IPS DF 6.9 (cell line): ENCODE measurements at places on chromosomes 7 and 10.

DNA sequence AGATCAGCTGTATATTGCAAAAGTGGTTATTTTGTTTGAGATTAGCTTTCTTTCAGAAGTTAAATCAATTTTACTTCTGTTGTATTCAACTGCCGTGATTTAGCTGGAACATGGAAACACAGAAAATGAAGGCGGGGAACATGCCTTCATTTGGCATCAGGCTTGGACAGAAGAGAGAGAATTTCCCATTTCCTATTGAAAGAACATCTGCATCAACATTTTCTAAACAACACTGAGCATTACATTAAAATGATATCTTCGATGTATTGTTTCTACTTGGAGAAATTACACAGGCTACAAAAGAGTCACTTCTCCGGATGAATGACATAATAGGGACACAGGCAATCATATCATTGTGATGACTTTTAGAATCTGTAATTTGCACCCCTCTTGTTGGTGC lies 46.6 kb upstream of the KLF6 start:
- H3K27ac ChIP-seq = no peak overlapping the region
- H3K36me3 ChIP-seq = no peaks in the 10 kb centered on the region
- no peaks in the 10 kb centered on the region for H3K27me3 ChIP-seq
- H3K4me3 ChIP-seq = no peak overlapping the region

- no peak overlapping the region for H3K27ac ChIP-seq
- no peaks in the 10 kb centered on the region for H3K36me3 ChIP-seq
- H3K4me1 ChIP-seq = no peaks in the 10 kb centered on the region; the same call in 1 of the 2 replicates
- DNase-seq = no peak
- no peak overlapping the region for H3K4me3 ChIP-seq
- H3K27me3 ChIP-seq = no peaks in the 10 kb centered on the region
Observed at GRCh38 chr10:66717231-66717981, 208.4 kb upstream of the LRRTM3 start.

DNA sequence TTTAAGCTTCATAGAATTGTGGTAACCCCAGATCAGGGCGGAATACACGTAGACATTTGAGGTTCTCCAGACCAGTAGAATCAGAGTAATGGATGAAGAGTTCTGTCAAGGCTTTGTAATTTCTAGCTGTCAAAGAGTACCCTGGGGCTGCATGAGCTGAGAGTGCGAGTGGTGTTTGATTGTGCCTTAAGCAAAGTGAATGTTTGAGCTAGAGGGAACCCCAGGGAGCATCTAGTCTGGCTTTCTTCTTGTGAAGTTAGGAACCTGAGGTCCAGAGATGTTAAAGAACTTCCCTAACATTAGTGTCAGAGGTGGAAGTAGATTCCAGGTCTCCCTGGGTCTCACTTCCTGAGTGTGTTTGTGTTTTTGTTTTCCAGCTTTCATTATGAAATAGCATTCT lies 212.3 kb upstream of the FZD1 start:
- no peaks in the 10 kb centered on the region for H3K4me1 ChIP-seq
- no peak overlapping the region for H3K27ac ChIP-seq
- peaks cover 12% of the 10 kb centered on the region; the same call in 1 of the 2 replicates for H3K27me3 ChIP-seq
- DNase-seq = no peak

- no peak overlapping the region for H3K4me3 ChIP-seq
- H3K4me1 ChIP-seq = 0 out of 2 replicates have a peak, but pooled peaks cover 2% of the 10 kb centered on the region
Observed at GRCh38 chr10:97066877-97067555, 118.7 kb downstream of the SLIT1 start.

DNA sequence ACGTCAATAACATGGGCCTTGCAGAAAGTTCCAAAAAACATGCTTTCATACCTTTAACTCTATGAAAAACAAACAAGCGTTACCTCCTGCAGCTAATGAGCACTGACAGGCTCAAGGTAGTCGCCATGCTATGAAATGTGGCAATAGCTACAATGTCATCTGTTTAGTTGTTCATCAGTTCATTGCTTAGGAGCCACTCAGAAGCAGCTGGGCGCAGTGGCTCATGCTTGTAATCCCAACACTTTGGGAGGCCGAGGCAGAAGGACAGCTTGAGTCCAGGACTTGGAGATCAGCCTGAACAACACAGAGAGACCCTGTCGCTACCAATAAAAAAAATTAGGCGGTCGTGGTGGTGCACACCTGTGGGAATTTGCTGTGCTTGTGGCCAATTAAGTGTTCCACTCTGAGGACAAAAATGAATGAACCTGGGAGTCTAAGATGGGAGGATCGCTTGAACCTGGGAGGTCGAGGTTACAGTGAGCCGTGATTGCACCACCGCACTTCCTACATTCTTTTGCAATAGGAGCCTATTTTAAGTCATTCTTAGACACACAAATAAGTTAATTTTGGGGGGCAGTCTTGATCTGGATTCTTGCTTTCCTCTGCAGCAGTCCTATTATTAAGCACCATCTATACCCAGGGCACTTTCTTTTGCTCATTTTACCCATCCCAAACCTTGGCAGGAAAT lies 276.2 kb upstream of the KLF14 start:
- no peak for DNase-seq
- peaks cover 4% of the 10 kb centered on the region; the same call in 1 of the 2 replicates for H3K4me1 ChIP-seq
- no peaks in the 10 kb centered on the region for H3K36me3 ChIP-seq
- H3K27ac ChIP-seq = no peak overlapping the region
- no peaks in the 10 kb centered on the region for H3K27me3 ChIP-seq

DNA sequence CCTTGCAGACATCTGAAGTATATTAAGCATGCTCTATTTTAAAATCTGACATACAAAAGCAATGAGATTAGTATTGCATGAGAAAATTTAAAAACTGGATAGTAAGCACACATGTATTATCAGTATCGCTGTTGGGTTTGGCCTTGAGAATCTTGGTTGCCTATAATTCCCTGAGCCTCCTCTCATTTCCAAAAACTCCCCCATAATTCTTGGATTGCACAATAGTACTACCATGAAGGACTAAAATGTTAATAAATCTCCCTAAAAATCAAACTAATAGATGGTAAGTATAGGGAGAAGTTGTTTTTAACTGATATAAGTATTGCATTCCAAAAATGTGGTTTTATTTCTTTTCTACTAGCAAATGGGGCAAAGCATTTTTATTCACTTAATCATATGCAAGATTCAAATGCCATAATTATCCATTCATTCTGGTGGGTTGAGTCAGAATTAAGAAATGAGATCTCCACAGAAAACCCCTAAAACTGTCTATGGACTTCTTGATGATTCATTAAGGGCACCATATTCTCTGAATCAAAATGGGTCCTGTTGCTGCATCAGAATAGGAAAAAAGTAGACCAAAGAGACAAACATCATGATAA lies 10.3 kb upstream of the VIM start:
- no peaks in the 10 kb centered on the region; the same call in 1 of the 2 replicates for H3K4me1 ChIP-seq
- no peak overlapping the region for H3K27ac ChIP-seq
- no peak overlapping the region for H3K4me3 ChIP-seq
- no peaks in the 10 kb centered on the region for H3K27me3 ChIP-seq

DNA sequence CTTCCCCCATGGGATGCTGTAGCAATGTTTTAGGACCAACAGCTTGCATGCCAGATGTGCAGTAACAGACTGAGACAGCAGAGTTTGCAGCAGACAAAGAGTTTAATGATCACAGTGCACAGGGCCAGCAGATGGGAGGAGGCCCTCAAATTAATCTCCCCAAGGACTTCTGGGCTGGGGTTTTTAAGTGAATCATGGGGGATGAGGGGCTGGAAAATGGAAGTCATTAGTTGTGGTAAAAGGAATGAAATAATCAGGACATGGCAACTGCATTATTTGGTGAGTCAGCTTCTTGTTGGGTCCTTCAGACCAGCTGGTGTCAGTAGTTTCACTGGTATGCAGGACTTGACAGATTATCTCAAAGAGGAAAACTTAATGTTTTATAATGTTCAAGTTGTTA lies 12.6 kb upstream of the NRBF2 start:
- no peak for DNase-seq
- H3K36me3 ChIP-seq = no peaks in the 10 kb centered on the region
- H3K27ac ChIP-seq = no peak overlapping the region
- no peak overlapping the region for H3K4me3 ChIP-seq
- no peaks in the 10 kb centered on the region for H3K4me1 ChIP-seq

DNA sequence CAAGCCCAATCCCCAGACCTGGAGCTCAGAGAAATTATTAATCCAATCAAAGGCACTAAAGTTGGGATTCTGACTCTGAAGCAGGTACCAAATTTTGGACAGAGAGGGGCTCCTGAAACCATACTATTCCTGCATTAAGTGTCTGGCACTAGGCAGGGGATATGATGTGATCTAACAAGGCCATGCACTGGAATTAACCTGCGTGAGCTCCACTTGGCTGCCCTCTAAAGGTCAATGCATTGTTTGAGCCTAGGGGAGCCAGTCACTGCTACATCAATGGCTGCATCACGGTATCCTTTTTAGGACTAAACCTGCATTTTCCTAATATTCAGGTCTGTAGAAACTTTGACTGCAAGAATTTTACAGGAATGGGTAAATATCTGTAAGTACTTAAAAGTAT lies 42.1 kb downstream of the ST8SIA6 start:
- no peaks in the 10 kb centered on the region for H3K36me3 ChIP-seq
- H3K4me1 ChIP-seq = no peaks in the 10 kb centered on the region
- DNase-seq = no peak
- no peak overlapping the region for H3K4me3 ChIP-seq

DNA sequence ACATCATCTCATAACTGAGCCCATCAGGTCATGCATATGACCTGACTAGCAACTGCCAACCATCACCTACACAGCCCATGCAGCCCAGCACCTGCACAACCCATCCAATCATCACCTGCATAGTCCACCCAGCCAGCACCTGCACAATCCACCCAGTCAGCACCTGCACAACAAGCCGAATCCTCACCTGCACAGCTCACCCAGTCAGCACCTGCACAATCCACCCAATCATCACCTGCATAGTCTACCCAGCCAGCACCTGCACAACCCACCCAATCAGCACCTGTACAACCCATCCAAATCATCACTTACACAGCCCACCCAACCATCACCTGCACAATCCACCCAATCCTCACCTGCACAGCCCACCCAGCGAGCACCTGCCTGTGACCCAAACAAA lies 33.4 kb upstream of the WDFY4 start:
- DNase-seq = no peak
- H3K4me1 ChIP-seq = no peaks in the 10 kb centered on the region; the same call in 1 of the 2 replicates
- H3K4me3 ChIP-seq = no peak overlapping the region
- H3K27ac ChIP-seq = no peak overlapping the region

GRCh38 chr10:69446650-69447151 lies 4.6 kb upstream of the TSPAN15 start:
- no peak for DNase-seq
- H3K4me3 ChIP-seq = no peak overlapping the region
- H3K27ac ChIP-seq = no peak overlapping the region
- H3K27me3 ChIP-seq = peaks cover 3% of the 10 kb centered on the region; the same call in 1 of the 2 replicates
- peaks cover 3% of the 10 kb centered on the region; the same call in 1 of the 2 replicates for H3K4me1 ChIP-seq

- H3K27me3 ChIP-seq = no peaks in the 10 kb centered on the region
- no peak for DNase-seq
- no peak overlapping the region for H3K27ac ChIP-seq
- no peak overlapping the region for H3K4me3 ChIP-seq
Observed at GRCh38 chr7:64102656-64103400, 57.6 kb downstream of the ZNF727 start.

DNA sequence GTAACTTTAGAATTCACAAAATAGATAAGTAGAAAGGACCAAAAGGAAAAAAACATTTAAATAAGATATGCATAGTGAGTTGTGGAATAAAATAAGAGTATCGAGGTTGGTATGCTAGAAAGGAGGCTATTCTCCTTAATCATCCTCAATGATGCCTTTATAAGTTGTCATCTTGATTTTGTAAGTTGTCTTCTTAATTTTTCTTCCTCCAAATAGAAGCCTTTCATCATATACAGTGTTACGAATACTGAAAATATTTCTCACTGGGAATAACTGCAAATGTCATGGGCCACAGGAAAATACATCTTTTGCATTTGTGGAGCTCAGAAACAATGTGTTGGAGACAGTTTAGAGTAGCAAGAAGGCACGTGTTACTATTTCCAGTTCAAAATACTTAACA lies 31.5 kb upstream of the PRTFDC1 start:
- no peak overlapping the region for H3K4me3 ChIP-seq
- no peaks in the 10 kb centered on the region for H3K36me3 ChIP-seq
- no peak for DNase-seq
- H3K27me3 ChIP-seq = no peaks in the 10 kb centered on the region
- H3K27ac ChIP-seq = no peak overlapping the region

DNA sequence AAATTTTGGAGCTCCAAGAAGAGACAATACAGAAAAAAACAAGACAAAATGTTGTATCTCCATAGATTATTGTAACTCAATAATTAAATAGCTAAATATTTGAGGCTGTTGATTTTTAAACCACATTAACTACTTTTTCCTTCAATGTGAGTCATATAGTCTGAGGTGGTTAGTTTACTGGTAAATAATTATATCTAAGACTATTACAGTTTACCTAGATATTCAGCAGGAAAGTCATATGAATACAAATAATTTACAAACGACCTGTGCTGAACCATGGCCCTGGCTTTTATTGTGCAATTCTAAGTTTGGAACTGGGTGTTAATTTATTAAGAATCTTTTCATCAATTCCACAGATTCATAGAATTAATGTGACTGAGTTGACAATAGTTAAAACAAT lies 22.2 kb downstream of the CREB5 start:
- no peaks in the 10 kb centered on the region for H3K27me3 ChIP-seq
- H3K27ac ChIP-seq = no peak overlapping the region
- no peak overlapping the region for H3K4me3 ChIP-seq

DNA sequence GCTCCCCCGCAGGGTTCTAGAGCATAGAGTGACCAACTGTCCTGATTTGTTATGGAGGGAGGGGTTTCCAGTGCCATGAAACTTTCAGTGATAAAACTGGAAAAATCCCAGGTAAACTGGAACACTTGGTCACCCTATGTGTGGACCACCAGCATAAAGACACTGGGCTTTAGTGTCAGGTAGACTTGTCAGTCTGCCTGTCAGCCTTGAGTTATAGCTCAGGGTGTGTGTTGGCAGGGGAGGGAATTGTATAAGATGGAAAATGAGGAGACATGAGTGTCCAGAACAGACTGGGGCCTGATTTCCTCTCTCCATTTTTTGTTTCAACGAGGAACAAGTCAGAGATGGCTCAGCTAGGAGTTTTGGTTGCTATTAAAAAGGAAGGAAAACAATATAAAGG lies 10.2 kb upstream of the EFCAB10 start:
- H3K36me3 ChIP-seq = no peaks in the 10 kb centered on the region
- H3K27me3 ChIP-seq = no peaks in the 10 kb centered on the region
- no peak for DNase-seq
- no peak overlapping the region for H3K4me3 ChIP-seq

DNA sequence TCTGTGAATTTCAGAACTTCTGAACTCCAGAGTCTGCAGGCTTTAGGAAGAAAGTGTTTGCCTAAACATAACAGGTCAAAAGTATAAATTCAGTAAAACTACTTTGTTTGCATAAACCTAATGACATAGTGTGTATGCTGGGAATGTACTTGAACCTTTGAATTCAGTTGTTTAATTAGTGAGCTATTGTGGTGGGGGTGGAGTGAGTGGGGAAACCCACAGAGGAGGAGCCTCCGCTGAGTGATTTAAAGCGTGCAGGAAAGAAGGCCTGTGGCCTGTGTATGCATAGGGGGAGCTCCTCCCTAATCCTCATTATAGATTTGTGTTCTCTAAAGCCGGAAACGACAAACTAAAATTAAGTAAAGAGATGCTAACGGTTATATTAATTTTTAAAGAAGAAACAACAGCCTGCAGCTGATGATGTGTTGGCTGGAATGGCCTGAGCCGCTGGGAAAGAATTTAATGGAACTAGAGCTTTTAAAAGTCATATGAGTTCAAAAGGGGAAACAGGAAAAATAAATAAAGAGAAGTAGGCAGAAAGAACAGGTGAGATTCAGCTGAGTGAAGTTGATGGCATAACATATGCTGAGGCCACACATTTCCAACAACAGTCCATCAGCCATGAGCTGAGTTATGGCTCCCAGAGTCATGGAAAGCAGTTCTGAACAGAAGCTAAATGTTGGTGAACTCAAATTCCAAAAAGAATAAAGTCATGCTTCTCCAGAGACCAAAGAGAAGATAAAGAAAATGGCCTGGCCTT lies 595.0 kb downstream of the GRM8 start:
- DNase-seq = no peak
- H3K4me3 ChIP-seq = no peak overlapping the region
- no peaks in the 10 kb centered on the region for H3K27me3 ChIP-seq
- H3K4me1 ChIP-seq = no peaks in the 10 kb centered on the region; the same call in 1 of the 2 replicates
